ENCODE measurements at places on chromosomes 16 and 17.

GRCh38 chr17:11589716-11590115 is 8.6 kb upstream of the DNAH9 start:
- DNase-seq: no peak

DNA sequence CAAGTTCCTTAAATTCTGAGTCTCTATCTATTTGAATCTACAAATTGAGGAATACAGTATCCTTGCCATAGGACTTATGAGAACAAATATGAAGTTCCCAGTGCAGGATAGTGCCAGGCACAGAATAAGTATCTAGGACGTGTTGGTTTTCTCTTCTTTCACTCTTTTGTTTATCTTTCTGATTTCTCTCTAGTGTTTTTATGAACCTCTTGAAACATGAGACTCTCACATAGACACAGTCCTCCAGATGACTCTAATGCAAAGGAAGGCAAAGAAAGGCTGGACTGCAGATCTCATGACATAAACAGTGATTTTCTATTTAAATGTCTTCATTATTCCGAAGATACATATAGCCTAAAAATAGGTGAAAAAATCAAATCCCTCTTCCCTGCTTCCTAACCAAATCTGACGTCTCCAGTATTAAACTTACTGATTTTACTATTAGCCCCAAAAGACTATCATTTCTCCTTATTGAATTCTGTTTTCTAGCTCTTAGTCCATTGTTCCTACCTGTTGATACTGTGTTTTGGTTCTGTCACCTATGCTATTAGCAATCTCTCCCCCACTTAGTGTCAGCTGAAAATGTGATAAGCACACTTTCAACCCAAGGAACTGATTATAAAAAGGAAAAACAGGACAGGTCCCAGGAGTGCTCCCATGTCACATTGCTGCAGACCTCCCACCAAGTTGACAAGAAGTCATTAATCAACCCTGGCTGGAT is 24.9 kb upstream of the ADAMTS18 start:
- DNase-seq: no peak

- DNase-seq: no peak
These were observed 8.5 kb downstream of the HS3ST6 start for GRCh38 chr16:1909561-1910231.

GRCh38 chr17:41691031-41691777 is 2.5 kb downstream of the EIF1 start:
- DNase-seq: no peak

DNA sequence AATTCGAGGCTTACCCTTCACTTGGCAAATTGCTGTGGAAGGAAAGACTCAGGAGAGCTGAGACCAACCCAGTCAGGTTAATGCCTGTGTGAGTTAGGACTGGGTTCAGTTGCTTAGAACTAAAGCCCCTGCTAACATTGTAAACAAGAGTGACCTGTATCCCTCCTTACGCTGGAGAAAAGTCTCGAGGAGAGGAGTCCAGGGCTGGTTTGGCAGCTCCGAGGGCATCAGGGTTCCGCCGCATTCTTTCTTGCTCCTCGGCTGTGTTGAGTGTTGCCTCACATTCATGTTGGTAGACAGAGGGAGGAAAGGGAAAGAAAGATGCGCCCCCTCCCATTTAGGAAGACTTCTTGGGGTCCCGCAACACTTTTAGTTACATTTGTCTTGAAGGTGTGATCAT is 18.5 kb downstream of the VPS35L start:
- no peak for DNase-seq

DNA sequence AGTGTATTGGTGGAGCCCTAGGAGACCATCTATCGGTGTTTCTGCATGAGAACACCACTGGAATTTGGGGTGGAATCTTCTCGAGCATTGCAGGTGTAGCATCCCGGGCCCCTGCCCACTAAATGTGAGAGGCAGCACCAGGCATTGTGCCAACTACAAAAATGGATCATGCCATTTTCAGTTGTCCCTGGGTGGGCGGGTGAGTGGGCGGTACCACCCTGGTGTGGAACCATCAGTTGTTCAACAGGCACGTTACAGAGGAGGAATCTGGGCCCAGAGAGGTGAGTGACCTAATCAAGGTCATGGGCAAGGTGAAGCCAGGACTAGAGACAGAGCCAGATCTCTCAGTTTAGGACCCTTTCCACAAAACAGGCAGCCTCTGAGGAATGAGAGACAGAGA is 8.8 kb downstream of the PIPOX start:
- DNase-seq: no peak

GRCh38 chr17:35171834-35172233 is 22.4 kb downstream of the SLC35G3 start:
- DNase-seq: no peak

DNA sequence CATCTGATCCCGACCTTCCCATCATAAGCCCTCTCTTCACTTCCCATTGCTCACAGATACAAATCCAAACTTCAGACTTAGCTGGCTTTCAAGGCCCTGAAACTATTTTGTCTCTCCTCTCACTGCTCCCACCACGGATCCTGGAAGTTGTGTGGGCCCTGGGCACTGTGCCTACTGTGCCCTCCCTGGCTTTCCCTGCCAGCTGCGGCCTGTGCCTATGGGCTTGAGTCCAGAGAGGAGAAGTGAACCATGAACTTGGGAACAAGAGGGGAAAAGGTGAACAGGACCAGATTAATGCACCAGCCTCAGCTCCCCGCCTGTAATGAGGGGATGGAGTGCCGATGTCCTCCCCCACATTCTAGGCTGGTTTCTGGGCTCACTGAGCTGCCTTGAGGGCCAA is 18.9 kb upstream of the KCNJ12 start:
- DNase-seq: no peak

- DNase-seq: no peak
These were observed 68.7 kb downstream of the CRISPLD2 start for GRCh38 chr16:84888450-84888849.

GRCh38 chr16:11194913-11195312 is 61.1 kb downstream of the SOCS1 start:
- DNase-seq: no peak
